Tibial artery (tissue), 4 donors: ENCODE measurements at places on chromosomes 4 and X.

GRCh38 chr4:6147441-6147840 is 52.9 kb downstream of the JAKMIP1 start:
- no peak overlapping the region for H3K27ac ChIP-seq
- H3K4me1 ChIP-seq: no peaks in the 10 kb centered on the region
- H3K27me3 ChIP-seq: no peaks in the 10 kb centered on the region
- no peak overlapping the region for H3K4me3 ChIP-seq

GRCh38 chr4:83153417-83153816 is 38.9 kb upstream of the PLAC8 start:
- no peaks in the 10 kb centered on the region for H3K36me3 ChIP-seq
- no peak overlapping the region for H3K27ac ChIP-seq
- no peaks in the 10 kb centered on the region for H3K4me1 ChIP-seq
- no peak overlapping the region for H3K4me3 ChIP-seq
- no peak for DNase-seq

- H3K27ac ChIP-seq: no peak overlapping the region
- H3K36me3 ChIP-seq: no peaks in the 10 kb centered on the region
- DNase-seq: no peak
These were observed 3.1 kb downstream of the SPATA18 start for GRCh38 chr4:52054254-52054653.

- H3K27me3 ChIP-seq: no peaks in the 10 kb centered on the region
- no peak overlapping the region for H3K4me3 ChIP-seq
- no peak for DNase-seq
- H3K27ac ChIP-seq: no peak overlapping the region
- no peaks in the 10 kb centered on the region for H3K36me3 ChIP-seq
- no peaks in the 10 kb centered on the region for H3K4me1 ChIP-seq
These were observed 81.6 kb upstream of the ADGRA3 start for GRCh38 chr4:22597471-22597870.

GRCh38 chr4:68954126-68954525 is 2.5 kb upstream of the UGT2A3 start:
- H3K27me3 ChIP-seq: no peaks in the 10 kb centered on the region
- DNase-seq: no peak
- H3K27ac ChIP-seq: no peak overlapping the region
- H3K4me3 ChIP-seq: no peak overlapping the region
- H3K4me1 ChIP-seq: no peaks in the 10 kb centered on the region
- no peaks in the 10 kb centered on the region for H3K36me3 ChIP-seq

DNA sequence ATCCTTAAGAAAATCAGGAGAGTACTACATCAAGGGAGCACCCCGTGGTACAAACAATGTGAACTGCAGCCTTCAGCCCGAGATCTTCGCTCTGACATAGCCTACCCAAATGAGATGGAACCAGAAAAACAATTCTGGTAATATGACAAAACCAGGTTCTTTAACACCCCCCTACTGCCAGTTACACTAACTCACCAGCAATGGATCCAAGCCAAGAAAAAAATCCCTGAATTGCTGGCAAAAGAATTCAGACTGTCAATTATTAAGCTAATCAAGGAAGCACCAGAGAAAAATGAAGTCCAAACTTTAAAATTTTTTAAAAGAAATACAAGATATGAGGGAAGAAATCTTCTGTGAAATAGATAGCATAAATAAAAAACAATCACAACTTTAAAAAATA is 101.7 kb upstream of the KLF8 start:
- no peak overlapping the region for H3K4me3 ChIP-seq
- no peaks in the 10 kb centered on the region for H3K27me3 ChIP-seq
- no peak overlapping the region for H3K27ac ChIP-seq
- no peaks in the 10 kb centered on the region for H3K36me3 ChIP-seq
- no peaks in the 10 kb centered on the region for H3K4me1 ChIP-seq

DNA sequence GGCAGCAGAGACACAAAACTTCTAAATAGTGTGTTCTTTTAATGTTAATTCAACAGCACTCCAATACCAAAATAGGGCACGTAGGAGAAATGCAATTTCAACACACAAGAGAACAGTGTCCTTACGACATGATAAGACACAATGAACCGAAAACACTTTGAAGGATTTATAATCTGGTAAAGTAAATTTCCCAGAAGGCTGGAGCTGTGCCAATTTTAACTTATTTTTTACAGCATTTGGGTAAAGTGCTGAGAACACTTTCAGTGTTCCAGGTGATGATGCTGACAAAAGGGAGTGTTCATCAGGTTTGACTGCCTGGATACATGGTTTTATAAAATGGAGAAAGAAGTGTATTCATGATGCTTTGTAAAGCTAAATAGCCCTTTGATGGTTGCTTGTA is 76.5 kb downstream of the MAPK10 start:
- no peak for DNase-seq
- no peaks in the 10 kb centered on the region for H3K36me3 ChIP-seq
- no peak overlapping the region for H3K4me3 ChIP-seq

DNA sequence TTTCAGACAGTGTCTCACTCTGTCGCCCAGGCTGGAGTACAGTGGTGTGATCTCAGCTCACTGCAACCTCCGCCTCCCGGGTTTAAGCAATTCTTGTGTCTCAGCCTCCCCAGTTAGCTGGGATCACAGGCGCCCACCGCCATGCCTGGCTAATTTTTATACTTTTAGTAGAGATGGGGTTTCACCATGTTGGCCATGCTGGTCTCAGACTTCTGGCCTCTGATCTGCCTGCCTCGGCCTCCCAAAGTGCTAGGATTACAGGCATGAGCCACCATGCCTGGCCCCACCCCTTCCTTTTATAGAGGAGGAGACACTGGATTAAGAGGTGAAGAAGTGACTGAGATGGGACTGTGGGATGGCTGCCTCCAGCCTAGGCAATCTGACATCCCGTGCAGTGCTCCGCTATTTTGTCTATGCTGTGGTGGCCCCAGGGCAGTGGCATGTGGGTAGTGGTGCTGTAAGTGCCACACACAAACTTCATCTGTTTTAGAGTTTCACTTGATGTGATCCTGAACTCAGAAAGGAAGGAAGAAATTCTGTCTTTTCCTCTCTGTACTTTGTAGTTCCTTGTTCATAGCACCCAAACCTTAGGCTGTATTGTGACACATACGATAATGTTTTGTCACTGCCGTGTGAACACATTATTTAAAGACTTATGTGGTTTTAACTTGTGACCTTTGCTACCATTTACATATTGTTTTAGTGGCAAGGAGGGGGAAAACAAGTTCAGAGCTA is 48.9 kb downstream of the FNIP2 start:
- H3K27me3 ChIP-seq: no peaks in the 10 kb centered on the region
- no peak overlapping the region for H3K4me3 ChIP-seq
- no peaks in the 10 kb centered on the region for H3K36me3 ChIP-seq
- peaks cover 78% of the 10 kb centered on the region for H3K4me1 ChIP-seq
- no peak for DNase-seq

GRCh38 chr4:44983083-44983482 is 256.7 kb upstream of the GNPDA2 start:
- no peak for DNase-seq
- no peaks in the 10 kb centered on the region for H3K4me1 ChIP-seq
- H3K27me3 ChIP-seq: no peaks in the 10 kb centered on the region
- no peak overlapping the region for H3K27ac ChIP-seq
- no peaks in the 10 kb centered on the region for H3K36me3 ChIP-seq
- H3K4me3 ChIP-seq: no peak overlapping the region

GRCh38 chrX:36407836-36408235 is 488.3 kb downstream of the CFAP47 start:
- no peaks in the 10 kb centered on the region for H3K36me3 ChIP-seq
- no peak for DNase-seq
- H3K4me3 ChIP-seq: no peak overlapping the region

DNA sequence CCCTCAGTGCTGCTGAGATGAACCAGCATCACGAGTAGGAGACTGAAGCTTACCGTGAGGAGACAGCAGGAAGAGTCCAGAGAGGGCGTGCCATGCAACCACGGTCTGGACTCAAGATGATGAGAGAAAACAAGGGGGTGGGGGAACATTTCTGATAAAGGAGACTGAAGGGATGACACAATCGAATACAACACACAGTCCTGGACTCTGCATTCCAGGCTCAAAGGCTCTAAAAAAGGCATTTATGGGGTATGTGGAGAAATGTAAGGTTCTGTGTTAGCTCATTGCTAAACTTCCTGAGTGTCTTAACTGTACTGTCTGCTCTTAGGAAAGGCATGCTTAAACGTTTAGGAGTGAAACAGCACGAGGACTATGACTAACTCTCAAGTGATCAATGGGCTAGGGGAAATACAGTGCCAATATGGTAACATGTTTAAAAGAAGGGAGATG is 20.6 kb upstream of the IRAK1 start:
- H3K27me3 ChIP-seq: no peaks in the 10 kb centered on the region
- H3K4me1 ChIP-seq: peaks cover 70% of the 10 kb centered on the region
- no peak overlapping the region for H3K4me3 ChIP-seq

GRCh38 chrX:104137496-104137895 is 19.3 kb downstream of the SLC25A53 start:
- no peaks in the 10 kb centered on the region for H3K27me3 ChIP-seq
- H3K27ac ChIP-seq: no peak overlapping the region
- no peak overlapping the region for H3K4me3 ChIP-seq
- no peak for DNase-seq

GRCh38 chr4:165721815-165722214 is 151.2 kb upstream of the TLL1 start:
- no peak for DNase-seq
- no peak overlapping the region for H3K4me3 ChIP-seq
- no peaks in the 10 kb centered on the region for H3K4me1 ChIP-seq
- no peaks in the 10 kb centered on the region for H3K36me3 ChIP-seq
- H3K27ac ChIP-seq: no peak overlapping the region

DNA sequence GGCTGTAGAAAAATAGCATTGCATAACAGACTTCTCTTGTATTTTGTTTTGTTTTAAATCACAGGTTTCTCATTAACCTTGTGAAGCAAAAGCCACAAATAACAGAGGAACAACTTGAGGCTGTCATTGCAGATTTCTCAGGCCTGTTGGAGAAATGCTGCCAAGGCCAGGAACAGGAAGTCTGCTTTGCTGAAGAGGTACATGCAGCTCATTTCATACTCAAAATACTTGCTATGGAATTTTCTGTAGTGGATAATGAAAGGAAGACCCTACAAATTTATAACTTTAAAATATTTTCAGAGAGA is 17.6 kb downstream of the AFP start:
- no peak for DNase-seq
- no peaks in the 10 kb centered on the region for H3K36me3 ChIP-seq
- H3K27me3 ChIP-seq: no peaks in the 10 kb centered on the region
- no peaks in the 10 kb centered on the region for H3K4me1 ChIP-seq
- H3K4me3 ChIP-seq: no peak overlapping the region

DNA sequence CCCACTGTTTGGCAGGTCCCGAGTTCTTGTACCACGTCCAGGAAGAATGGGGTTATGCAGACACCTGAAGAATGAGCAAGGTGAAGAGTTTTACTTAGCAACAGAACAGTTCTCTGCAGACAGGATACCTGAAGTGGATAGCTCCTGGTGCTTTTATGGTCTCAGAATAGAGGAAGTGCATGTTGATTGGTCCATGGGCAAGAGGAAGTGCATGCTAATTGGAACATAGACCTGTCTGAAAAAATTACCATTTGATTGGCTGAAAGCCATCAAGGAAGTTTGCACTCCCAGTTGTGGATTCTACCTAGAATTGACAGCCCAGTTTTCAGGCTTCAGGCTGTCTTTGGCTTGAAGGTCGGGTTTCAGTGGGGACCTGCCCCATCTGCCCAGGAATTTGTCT is 887.5 kb downstream of the FAT4 start:
- H3K27me3 ChIP-seq: no peaks in the 10 kb centered on the region
- no peak overlapping the region for H3K4me3 ChIP-seq
- H3K36me3 ChIP-seq: no peaks in the 10 kb centered on the region
- no peak overlapping the region for H3K27ac ChIP-seq

DNA sequence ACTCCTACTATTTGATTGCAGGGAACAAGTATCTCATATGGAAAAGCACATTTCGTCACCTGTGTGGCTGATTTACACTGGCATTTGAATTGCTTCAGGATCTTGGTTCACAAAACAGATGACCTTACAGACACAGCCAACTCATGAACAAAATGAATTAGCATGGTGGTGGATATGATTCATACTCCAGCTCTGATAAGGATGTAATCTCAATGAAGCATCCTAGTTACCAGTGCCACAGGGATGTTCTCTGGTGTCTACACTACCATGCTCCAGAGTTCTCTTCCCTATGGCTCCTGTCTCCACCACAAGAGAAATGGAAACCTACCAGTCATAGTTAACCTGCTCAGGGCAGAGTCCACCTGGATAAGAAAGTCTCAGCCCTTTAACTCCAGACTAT is 40.7 kb downstream of the TEC start:
- H3K36me3 ChIP-seq: no peaks in the 10 kb centered on the region
- no peaks in the 10 kb centered on the region for H3K4me1 ChIP-seq
- H3K4me3 ChIP-seq: no peak overlapping the region
- no peak overlapping the region for H3K27ac ChIP-seq
- DNase-seq: no peak
- no peaks in the 10 kb centered on the region for H3K27me3 ChIP-seq

GRCh38 chr4:61541459-61541858 is 341.3 kb downstream of the ADGRL3 start:
- H3K36me3 ChIP-seq: no peaks in the 10 kb centered on the region
- no peak overlapping the region for H3K27ac ChIP-seq
- no peaks in the 10 kb centered on the region for H3K4me1 ChIP-seq
- DNase-seq: no peak
- no peaks in the 10 kb centered on the region for H3K27me3 ChIP-seq
- H3K4me3 ChIP-seq: no peak overlapping the region

DNA sequence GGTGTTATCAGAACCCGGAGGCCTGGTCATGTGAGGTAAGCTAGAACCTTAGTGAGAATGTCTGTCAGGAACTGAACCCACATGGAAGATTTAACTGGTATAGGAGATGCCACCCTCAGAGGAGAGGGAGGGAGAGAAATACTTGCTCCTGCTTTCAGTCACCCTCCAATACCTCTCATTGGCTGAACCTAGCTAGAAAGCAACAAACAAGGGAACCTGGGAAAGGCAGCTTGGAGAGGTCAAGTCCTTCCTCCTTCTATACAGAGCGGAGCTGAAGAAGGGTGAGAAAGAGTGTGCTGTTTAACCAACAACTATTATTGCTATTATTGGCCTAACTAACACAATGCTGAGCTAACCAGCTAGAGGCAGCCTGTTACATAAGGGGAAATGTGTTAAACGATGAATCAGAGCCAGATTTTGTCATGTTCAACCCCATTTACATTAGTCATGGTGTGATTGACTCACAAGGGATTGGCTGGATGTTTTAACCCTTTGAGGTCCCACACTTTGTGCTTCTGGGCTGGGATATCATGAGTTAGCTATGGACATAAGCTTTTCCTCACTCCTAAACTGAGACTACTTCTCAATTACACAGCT is 96.5 kb upstream of the ESX1 start:
- H3K4me3 ChIP-seq: no peak overlapping the region
- no peak for DNase-seq
- H3K4me1 ChIP-seq: no peaks in the 10 kb centered on the region
- no peaks in the 10 kb centered on the region for H3K36me3 ChIP-seq
- H3K27ac ChIP-seq: no peak overlapping the region

GRCh38 chr4:7837597-7838135 is 102.0 kb downstream of the AFAP1 start:
- H3K27me3 ChIP-seq: no peaks in the 10 kb centered on the region
- no peaks in the 10 kb centered on the region for H3K4me1 ChIP-seq
- H3K27ac ChIP-seq: no peak overlapping the region
- H3K36me3 ChIP-seq: no peaks in the 10 kb centered on the region
- no peak overlapping the region for H3K4me3 ChIP-seq

GRCh38 chrX:103360916-103361315 is 4.6 kb downstream of the TCEAL9 start:
- no peak overlapping the region for H3K4me3 ChIP-seq
- no peaks in the 10 kb centered on the region for H3K36me3 ChIP-seq
- no peaks in the 10 kb centered on the region for H3K27me3 ChIP-seq
- no peaks in the 10 kb centered on the region for H3K4me1 ChIP-seq
- no peak for DNase-seq

- no peaks in the 10 kb centered on the region for H3K27me3 ChIP-seq
- no peaks in the 10 kb centered on the region for H3K4me1 ChIP-seq
- H3K36me3 ChIP-seq: no peaks in the 10 kb centered on the region
- no peak overlapping the region for H3K27ac ChIP-seq
These were observed 36.4 kb downstream of the PCDH19 start for GRCh38 chrX:100373673-100374072.
